Spleen (tissue), 13 donors: ENCODE measurements at places on chromosomes 2 and 18.

DNA sequence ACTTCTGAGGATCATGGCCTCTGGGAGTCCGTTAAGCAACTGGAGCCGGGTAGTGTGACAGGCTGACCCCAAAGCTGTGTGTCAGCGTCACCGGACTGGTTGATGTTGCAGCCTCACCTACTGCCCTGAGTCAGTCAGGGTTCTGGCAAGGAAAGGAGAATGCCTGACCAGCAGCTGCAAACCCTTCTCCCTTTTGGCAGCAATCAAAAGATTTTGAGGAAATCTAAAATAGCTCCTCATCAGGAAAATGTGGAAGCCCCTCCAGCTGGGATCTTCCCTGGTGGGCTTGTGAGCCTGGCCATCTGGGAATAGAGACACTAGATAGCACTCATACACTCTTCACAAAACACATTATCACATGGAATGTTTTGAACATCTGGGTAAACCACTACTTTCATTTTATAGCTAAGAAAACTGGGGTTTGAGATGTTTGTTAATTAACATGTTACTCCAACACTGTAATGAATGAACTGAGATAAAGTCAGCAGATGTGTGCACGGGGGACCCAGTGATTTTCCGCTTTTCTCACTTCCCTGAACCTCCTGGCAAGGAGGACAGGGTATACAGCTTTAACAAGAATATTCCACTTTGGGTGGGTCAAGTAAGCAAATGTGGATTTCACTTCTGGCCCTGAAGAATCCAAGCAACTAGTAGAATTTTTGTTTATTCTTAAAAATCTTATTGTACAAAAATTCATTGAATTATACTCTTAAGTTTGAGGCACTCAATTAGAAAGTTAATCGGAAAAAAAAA, 24.7 kb downstream of the CLUL1 start:
- DNase-seq: no peak

DNA sequence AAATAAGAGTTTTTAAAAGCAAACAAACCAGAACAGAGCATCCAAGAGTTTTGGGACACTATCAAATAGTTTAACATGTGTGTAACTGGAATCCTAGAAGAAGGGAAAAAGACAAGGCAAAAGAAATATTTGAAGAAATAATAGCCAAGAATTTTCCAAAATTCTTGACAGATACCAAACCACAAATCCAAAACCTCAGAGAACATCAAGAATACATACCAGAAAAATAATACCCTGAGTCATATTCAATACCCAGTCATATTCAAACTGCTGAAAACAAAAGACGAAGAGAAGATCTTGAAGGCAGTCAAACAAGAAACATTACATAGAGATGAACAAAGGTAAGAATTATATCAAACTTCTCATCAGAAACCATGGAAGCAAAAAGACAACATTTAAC, 22.9 kb downstream of the INO80C start:
- DNase-seq: no peak

DNA sequence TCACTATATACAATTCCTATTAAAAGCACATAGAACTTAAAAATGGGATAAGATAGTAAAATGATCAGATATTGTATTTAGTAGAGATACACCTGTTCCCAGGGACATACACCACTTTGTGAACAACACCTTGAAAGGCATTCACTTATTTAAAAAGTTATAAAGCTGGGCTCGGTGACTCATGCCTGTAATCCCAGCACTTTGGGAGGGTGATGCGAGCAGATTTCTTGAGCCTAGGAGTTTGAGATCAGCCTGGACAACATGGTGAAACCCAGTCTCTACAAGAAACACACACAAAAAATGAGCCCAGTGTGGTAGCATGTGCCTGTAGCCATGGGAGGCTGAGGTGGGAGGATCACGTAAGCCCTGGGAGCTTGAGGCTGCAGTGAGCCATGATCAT, 90.9 kb downstream of the RAPGEF4 start:
- no peak for DNase-seq

DNA sequence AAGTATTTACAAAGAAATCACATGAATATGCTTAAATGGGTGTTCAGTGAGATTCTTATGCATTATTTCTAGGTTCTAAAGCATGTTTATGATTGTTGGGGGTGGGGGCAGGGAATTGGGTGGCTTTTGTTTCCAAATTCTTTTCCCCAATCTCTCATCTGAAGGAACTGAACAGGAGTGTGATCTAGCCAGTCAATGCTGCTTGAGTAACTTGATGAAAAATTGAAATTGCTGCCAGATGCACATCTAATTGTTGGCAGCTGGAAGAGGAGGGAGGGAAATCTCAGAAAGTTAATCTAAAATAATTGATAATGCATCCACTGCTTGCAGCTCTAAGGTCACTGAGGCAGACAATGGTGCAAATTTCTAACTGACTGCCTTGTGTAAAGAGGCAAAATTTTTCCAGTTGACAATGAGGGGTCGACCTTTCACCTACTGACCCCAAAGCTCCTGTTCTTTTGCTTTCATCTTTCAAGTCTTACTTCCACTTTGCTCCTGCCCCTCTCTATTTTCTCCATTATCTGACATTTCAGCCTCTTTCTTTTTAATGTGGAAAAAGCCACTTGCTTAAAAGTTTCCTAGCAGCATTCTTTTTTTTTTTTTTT, 53.3 kb downstream of the IRS1 start:
- DNase-seq: no peak

DNA sequence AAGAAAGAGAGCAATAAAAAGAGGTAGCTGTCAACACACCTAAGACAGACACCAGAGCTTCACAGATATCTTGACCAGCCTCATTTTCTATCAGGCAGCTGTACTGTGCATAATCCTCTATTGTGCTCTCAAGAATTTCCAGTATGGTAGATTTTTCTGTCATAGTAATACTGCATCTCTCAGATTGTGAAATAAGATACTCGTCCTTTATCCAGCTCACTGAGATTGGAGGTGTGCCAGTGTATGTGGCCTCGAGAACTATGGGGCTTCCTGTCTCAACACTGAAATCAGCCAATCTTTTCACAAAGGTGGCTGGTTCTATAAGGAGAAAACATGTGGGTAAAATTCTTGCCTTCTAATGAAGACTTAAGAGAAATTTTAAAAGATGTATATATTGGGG, 88.9 kb downstream of the TTN start:
- DNase-seq: no peak

DNA sequence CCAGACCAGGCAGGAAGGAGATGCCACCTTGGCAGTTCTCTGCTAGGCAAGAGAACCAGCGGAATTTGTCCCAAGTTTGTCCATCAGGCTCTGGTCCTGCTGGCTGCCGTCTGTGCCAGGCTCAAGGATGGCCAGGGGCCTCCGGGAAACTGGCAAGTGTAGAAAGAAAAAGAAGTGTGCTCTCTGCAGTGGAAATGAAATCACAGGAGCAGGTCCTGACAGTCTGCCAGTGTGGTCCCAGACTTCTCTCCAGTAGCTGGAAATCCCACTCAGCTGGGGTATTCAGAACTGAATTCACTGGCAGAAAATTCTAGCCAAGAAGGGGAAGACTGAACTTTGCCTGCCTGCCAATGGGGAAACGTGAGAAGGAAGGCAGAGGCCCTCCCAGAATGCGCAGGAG, 91.0 kb downstream of the STPG4 start:
- no peak for DNase-seq

DNA sequence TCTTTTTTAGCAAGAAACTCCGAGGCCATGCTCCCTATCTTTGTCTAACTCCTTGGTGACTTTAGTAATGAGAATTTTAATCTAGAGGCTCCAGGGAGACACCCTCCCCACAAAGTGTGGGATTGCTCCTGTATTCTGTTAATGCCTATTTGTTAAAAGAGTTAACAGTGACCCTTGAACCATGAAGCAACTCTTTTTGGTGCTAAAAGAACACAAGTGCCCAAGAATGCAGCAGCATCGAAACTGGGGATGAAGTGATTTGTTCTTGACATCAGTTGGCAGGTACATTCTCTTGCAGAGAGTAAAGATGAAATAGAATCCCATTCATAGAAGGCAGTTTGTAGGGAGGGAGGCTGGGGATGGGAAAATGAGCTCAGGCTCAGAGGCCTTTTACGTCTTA, 50.0 kb downstream of the FMNL2 start:
- DNase-seq: no peak

- DNase-seq: no peak
These were observed 30.8 kb downstream of the SESTD1 start for GRCh38 chr2:179233626-179234430.
